ENCODE measurements at places on chromosomes 7 and 10. TPM values are rescaled to one million over a fixed set of nuclear protein-coding genes. Genes with fewer than 3 reads are reported as not detected.

DNA sequence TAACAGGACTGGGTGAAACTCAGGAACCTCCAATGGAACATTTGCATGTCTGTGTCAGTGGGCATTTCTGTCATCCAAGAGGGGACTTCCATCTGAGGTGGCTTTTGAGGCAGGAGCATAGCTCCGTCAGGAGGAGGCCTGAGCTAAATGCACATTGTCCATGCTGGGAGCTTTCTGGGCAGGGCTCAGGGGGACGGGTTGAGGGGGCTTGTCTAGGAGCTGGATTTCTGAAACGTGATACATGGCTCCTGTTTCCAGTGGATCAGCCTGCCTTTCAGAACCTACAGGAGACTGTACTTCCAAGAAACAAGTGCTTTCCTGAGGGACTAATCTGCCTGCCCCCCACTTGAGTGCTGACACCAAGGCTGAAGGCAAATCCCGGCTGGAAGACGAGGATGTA lies 40.5 kb upstream of the GDF10 start:
- H3K36me3 ChIP-seq = no peaks in the 10 kb centered on the region
- H3K4me3 ChIP-seq = no peak overlapping the region
- H3K27me3 ChIP-seq = no peaks in the 10 kb centered on the region
- H3K4me1 ChIP-seq = peaks cover 3% of the 10 kb centered on the region
- no peak overlapping the region for H3K27ac ChIP-seq

GRCh38 chr7:102912742-102913141 lies at the start of gene LRRC17:
TSS of gene LRRC17 (plus strand) at chr7:102913000. CDS start at chr7:102933914, 20,914 bp downstream.
- no peak for DNase-seq
- H3K27me3 ChIP-seq = no peaks in the 10 kb centered on the region
- no peaks in the 10 kb centered on the region for H3K36me3 ChIP-seq
- H3K4me1 ChIP-seq = peaks cover 44% of the 10 kb centered on the region

DNA sequence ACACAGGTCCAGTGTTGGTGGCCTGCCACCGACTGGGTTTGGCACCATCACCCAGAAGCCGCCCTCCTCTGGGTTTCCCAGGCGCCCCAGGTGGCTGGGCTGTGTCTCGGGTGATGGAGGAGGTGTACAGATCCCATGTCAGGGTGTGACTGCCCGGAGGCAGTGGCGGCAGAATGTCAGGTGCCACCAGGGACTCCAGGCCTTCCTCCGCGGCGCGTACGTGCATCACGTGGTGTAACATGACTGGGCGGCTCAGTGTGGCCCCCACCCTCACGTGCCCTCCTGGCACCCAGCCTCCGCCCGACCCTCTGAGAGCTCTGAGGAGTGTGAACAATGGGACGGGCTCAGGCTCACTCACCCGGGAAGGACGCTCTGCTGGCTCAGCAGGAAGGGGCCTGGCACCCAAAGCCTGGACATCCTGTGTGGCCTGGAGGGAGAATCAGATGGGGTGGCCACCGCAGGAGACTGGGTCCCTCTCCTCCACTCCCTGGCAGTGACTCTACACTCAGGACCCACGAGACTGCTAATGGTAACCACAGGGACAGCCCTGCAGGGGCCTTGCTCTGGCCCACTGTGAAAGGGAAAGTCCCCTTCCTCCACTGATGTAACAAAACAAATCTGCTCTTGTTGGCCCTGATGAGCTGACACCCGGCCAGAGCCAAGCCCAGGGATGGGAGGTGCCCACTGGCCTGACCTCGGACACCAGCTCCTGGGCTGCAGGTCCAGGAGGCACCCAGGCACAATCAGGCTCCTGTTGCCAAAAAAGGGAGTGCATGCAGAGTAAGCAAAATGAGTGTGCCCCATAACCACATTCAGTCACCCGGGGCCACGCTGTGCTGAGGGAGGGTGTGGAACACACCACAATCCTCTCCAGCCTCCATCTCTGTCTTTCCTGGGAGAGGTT lies 164.8 kb downstream of the PRKAG2 start:
- DNase-seq = no peak
- no peaks in the 10 kb centered on the region for H3K4me1 ChIP-seq
- H3K27me3 ChIP-seq = peaks cover 8% of the 10 kb centered on the region

- no peak overlapping the region for H3K4me3 ChIP-seq
- H3K4me1 ChIP-seq = peaks cover under 1% of the 10 kb centered on the region
- H3K27ac ChIP-seq = no peak overlapping the region
Measured at GRCh38 chr10:59098831-59099452, 77.5 kb upstream of the PHYHIPL start.

- H3K4me3 ChIP-seq = no peak overlapping the region
- DNase-seq = no peak
- no peaks in the 10 kb centered on the region for H3K27me3 ChIP-seq
- peaks cover 27% of the 10 kb centered on the region for H3K4me1 ChIP-seq
- no peak overlapping the region for H3K27ac ChIP-seq
Measured at GRCh38 chr10:30383356-30383755, 34.3 kb upstream of the MTPAP start.

The ARMC3 gene
- total RNA-seq = 0.09 TPM

- H3K36me3 ChIP-seq = no peaks in the 10 kb centered on the region
- H3K27ac ChIP-seq = no peak overlapping the region
- H3K27me3 ChIP-seq = no peaks in the 10 kb centered on the region
- peaks cover 6% of the 10 kb centered on the region for H3K4me1 ChIP-seq
- no peak overlapping the region for H3K4me3 ChIP-seq
Measured at GRCh38 chr10:132389433-132390169, 7.4 kb upstream of the PWWP2B start.

- H3K27me3 ChIP-seq = no peaks in the 10 kb centered on the region
- H3K4me1 ChIP-seq = peaks cover 11% of the 10 kb centered on the region
- no peak overlapping the region for H3K27ac ChIP-seq
- H3K36me3 ChIP-seq = peaks cover 11% of the 10 kb centered on the region
Measured at GRCh38 chr7:91527460-91527859, 263.2 kb downstream of the FZD1 start.

The PCDH15 gene
- 0.48 TPM for total RNA-seq

The PRR15 gene
- total RNA-seq = 21.2 TPM

- H3K27me3 ChIP-seq = no peaks in the 10 kb centered on the region
- H3K4me1 ChIP-seq = no peaks in the 10 kb centered on the region
- no peak overlapping the region for H3K4me3 ChIP-seq
- H3K27ac ChIP-seq = no peak overlapping the region
Measured at GRCh38 chr7:136168821-136169220, 191.7 kb upstream of the MTPN start.

The OR2A25 gene
- total RNA-seq = not detected

- H3K27ac ChIP-seq = peak overlapping the region; percentile 18
- peaks cover 55% of the 10 kb centered on the region for H3K4me1 ChIP-seq
- no peaks in the 10 kb centered on the region for H3K27me3 ChIP-seq
- no peaks in the 10 kb centered on the region for H3K36me3 ChIP-seq
- DNase-seq = no peak
- no peak overlapping the region for H3K4me3 ChIP-seq
Measured at GRCh38 chr10:4214908-4215307, 429.9 kb upstream of the KLF6 start.

The GSTO2 gene
- 17.6 TPM for total RNA-seq

GRCh38 chr10:87865241-87865881 lies 1.9 kb downstream of the PTEN start:
- peak overlapping the region; percentile 93 for H3K4me3 ChIP-seq
- no peak overlapping the region for H3K27ac ChIP-seq
- DNase-seq = no peak
- peaks cover 5% of the 10 kb centered on the region for H3K36me3 ChIP-seq

- 0 out of 2 replicates have a peak, but pooled peaks cover 4% of the 10 kb centered on the region for H3K4me1 ChIP-seq
- H3K4me3 ChIP-seq = no peak overlapping the region
- DNase-seq = peak; percentile 10
- no peaks in the 10 kb centered on the region for H3K27me3 ChIP-seq
Measured at GRCh38 chr10:43208147-43209073, 58.5 kb downstream of the RASGEF1A start.

DNA sequence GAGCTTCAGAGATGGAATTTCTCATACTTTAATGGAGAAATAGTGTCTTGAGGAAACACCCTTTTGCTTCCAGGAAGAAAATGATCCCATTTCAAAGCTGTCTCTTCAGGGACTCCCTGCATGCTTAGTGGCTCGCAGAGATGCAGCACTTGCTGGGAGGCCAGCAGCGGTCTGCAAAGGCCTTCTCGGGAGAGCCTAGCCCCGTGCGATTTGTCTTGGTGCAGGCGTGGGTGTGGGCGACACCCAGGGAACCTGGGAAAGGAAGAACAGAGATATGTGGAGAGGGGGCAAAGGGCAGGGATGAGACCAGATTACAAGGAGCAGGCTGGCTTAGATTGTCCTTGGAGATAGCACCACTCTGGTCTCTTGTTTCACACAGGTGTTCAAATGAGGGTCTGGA lies 352.3 kb upstream of the PODXL start:
- DNase-seq = no peak
- peaks cover 86% of the 10 kb centered on the region for H3K27me3 ChIP-seq
- peaks cover 10% of the 10 kb centered on the region for H3K36me3 ChIP-seq
- H3K27ac ChIP-seq = no peak overlapping the region
- peak overlapping the region; percentile 65 for H3K4me3 ChIP-seq

DNA sequence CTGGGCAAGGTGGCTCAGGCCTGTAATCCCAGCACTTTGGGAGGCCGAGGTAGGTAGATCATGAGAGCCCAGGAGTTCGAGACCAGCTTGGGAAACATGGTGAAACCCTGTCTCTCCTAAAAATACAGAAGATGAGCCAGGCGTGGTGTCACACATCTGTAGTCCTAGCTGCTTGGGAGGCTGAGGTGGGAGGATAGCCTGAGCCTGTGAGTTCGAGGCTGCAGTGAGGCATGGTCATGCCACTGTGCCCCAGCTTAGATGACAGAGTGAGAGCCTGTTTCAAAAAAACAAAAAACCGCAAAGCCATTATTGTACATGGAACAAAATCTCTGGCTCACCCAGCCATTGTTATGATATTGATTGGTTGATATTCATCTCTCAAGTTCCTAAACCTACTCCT lies 53.7 kb downstream of the KMT2E start:
- H3K27me3 ChIP-seq = no peaks in the 10 kb centered on the region
- H3K36me3 ChIP-seq = peaks cover 53% of the 10 kb centered on the region
- DNase-seq = no peak
- no peak overlapping the region for H3K4me3 ChIP-seq

- DNase-seq = peak; percentile 21
- H3K36me3 ChIP-seq = no peaks in the 10 kb centered on the region
- H3K27ac ChIP-seq = 0 out of 2 replicates have a peak overlapping the region, but pooled peaks have one; percentile 27
- H3K4me1 ChIP-seq = peaks cover 12% of the 10 kb centered on the region
Measured at GRCh38 chr10:84845628-84846261, 517.4 kb downstream of the CCSER2 start.

GRCh38 chr7:102856036-102856435 lies 56.8 kb upstream of the LRRC17 start:
- peaks cover 8% of the 10 kb centered on the region for H3K4me1 ChIP-seq
- no peaks in the 10 kb centered on the region for H3K27me3 ChIP-seq
- H3K36me3 ChIP-seq = no peaks in the 10 kb centered on the region
- H3K4me3 ChIP-seq = no peak overlapping the region

The CCDC201 gene
- not detected for total RNA-seq

DNA sequence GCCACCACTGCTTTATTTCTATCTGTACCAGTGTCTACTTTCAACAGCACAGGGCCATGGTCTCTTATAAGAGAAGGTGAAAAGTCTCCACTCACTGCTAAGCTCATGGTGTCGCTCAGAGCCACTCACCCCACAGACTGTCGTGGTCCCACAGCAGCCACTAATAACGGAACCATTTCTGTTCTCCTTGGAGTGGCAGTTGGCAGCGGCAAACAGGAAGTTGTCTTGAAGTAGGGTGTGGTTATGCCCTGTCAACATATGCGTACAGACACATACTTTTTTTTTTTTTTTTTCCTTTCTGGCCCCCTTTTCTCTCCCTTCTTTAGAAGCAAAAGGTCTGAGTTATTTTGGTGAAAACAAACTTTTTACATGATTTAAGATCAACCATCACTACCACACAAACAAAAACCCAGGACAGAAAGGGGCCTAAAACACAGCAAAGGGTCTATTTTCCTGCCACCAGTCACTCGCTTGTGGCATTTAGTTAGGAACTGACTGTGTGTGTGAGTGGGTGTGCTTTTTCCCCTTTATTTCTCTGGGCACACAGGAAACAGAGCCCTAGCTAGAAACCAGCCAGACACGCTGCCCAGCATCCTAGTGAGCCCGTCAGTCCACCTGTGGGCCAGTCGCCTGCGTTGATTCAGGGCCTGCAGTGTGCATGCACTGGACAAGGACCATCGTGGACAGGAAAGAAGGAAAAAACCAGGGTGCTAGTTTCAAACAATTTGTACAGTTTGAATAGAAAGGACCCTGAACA lies 96.7 kb upstream of the EFCAB10 start:
- peaks cover 76% of the 10 kb centered on the region for H3K4me1 ChIP-seq
- no peak for DNase-seq
- H3K27me3 ChIP-seq = no peaks in the 10 kb centered on the region
- peak overlapping the region; percentile 31 for H3K27ac ChIP-seq

DNA sequence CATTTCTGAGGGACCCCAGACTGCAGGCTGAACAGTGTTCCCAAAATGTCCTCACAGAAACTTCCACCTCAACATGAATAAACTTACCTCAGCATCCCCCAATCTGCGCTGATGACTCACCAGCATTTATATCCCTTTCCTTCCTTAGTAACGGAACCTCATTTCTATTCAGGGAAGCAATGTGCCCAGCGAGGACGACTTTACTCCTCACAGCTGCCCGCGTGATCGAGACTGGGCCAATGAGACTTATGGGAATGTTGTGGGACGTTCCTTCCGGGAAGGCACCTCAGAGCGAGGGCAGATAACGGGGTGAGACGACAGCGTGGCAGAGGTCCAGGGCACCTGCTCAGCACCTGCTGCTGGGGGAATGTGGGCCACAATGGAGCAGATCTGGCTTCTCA lies 73.1 kb upstream of the CAMK2B start:
- H3K27ac ChIP-seq = no peak overlapping the region
- H3K4me1 ChIP-seq = no peaks in the 10 kb centered on the region
- no peak overlapping the region for H3K4me3 ChIP-seq
- peaks cover 6% of the 10 kb centered on the region for H3K36me3 ChIP-seq

The MGMT gene
- total RNA-seq = 11.8 TPM

- no peak overlapping the region for H3K4me3 ChIP-seq
- H3K27ac ChIP-seq = no peak overlapping the region
- H3K36me3 ChIP-seq = no peaks in the 10 kb centered on the region
- no peaks in the 10 kb centered on the region for H3K27me3 ChIP-seq
- H3K4me1 ChIP-seq = peaks cover 22% of the 10 kb centered on the region
- DNase-seq = no peak
Measured at GRCh38 chr10:35921866-35922350, 279.8 kb upstream of the FZD8 start.

DNA sequence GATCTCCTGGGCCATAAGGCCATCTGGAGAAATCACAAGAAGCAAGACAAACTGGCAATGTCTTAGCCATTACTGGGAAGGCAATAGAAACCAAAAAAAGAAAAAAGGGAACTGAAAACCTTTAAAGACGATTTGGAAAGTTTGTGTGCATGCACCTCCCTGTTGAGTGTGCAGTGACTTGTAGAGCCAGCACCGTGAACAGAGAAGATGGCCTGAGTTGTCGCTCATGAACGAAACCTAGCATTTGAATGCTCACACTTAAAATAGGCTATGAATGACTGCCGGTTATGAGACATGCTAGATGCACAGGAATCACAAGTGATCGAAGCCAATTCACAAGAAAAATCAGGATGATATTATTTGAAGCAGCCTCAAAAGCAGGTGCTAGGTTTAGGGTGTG lies 151.3 kb upstream of the ADO start:
- no peaks in the 10 kb centered on the region for H3K36me3 ChIP-seq
- no peak overlapping the region for H3K4me3 ChIP-seq
- H3K27ac ChIP-seq = no peak overlapping the region
- no peaks in the 10 kb centered on the region for H3K27me3 ChIP-seq
- H3K4me1 ChIP-seq = peaks cover 7% of the 10 kb centered on the region
